ENCODE measurements at places on chromosomes 12 and 14.

DNA sequence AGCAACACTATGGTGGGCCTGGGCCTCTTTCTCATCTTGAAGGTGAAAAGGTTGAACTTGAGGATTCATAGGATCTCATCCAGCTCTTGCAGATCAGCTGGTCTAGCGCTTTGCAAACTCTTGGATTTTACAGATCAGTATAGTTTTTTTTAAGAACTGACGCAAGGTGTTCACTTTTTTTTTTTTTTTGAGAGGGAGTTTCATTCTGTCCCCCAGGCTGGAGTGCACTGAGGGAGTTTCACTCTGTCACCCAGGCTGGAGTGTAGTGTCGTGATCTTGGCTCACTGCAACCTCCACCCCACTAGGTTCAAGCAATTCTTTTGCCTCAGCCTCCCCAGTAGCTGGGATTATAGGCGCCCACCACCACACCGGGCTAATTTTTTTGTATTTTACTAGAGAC, 20.4 kb upstream of the LGMN start:
- DNase-seq: no peak

- no peak for DNase-seq
Measured at GRCh38 chr12:69935651-69936100, 110.6 kb downstream of the MYRFL start.

DNA sequence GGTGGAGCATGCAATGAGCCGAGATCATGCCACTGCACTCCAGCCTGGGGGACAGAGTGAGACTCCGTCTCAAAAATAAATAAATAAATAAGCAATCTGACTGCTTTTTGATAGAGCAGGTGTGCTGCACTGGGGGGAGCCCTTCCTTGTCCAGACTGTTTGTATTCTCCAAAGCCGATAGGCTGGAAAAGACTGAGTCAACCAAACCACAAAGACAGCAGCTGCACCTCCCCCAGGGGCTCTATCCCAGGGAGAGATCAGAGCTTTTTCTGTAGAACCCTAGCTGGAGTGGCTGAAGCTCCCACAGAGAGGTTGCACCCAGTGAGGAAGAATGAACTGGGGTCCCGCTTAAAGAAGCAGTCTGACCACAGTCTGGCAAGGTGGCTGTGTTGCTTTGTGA, 45.8 kb upstream of the LALBA start:
- DNase-seq: no peak

DNA sequence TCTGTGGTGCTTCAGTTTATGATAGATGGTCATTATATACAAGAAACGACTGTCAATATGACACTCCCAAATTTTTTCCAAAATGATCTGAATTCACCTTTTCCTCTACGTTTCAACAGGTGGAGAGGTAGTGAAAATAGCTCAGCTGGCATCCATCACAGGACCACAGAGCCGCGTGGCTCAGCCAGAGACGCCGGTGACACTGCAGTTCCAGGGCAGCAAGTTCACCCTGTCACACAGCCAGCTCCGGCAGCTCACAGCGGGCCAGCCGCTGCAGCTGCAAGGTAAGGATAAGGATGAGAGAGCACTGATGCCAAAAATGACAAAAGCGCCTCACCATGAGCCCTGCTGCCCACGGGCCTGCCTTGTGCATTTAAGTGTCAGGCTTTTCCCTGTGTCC, 73.9 kb downstream of the EP400 start:
- DNase-seq: no peak

DNA sequence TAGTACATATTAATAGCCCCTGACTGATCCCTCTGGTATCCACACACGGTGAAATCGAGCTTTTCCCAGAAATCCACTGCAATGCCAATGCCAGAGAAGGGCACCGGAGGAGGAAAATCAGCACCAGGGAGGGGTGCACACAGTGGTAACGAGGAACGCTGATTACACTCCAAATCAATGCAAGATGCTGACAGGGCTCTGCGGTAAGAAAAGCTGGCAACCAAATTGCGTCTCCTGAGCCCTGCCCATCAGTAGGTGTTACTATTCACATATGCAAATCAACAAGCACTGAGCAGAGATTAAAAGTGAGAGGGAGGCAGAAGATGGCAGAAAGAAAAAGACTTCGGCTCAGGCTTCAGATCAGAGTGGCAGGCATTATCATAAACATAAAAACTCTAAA, 159.1 kb downstream of the RPS29 start:
- no peak for DNase-seq
